ENCODE measurements at places on chromosomes 3 and 15. TPM values are rescaled to one million over a fixed set of nuclear protein-coding genes. Genes with fewer than 3 reads are reported as not detected.
A peak's percentile ranks its signal among the peaks of the same experiment; 100 is the strongest.

- no peak for DNase-seq
These were observed 39.6 kb downstream of the SEMA6D start for GRCh38 chr15:47756872-47757271.

ADAMTS17 gene
- 3.6 TPM for total RNA-seq

LTK gene
- 2.5 TPM for total RNA-seq

ZNF106 gene
- total RNA-seq, result 66.1 TPM

- no peak for DNase-seq
These were observed 1.2 kb downstream of the ZNF35 start for GRCh38 chr3:44649709-44650108.

CEMIP gene
- total RNA-seq, result 1.6 TPM

DGKG gene
- total RNA-seq, result 7.3 TPM

TMEM108 gene
- total RNA-seq, result 0.95 TPM

EAF2 gene
- 5.2 TPM for total RNA-seq

- no peak for DNase-seq
These were observed 29.0 kb downstream of the CCDC33 start for GRCh38 chr15:74265046-74265639.

DNA sequence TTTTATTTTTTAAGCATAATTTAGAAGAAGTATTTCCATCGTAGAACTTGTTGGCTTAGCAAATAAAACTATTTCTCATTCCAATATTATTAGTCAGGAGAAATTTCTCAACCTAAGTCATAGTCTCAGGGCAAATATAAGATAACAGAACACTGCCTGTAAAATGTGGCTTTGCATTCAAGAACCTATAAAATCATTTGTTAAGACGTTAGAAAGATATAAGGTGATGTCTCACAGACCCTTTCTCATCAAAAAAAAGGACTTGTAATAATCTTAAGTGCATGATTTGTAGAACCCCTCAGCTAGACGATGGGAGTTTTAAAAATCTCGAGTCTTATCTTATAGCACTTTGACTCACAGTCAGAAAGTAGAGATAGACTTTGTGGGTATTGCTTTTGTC lies 314.7 kb upstream of the CFAP20DC start:
- DNase-seq, result no peak

GRCh38 chr3:180180795-180181194 lies 144.1 kb upstream of the PEX5L start:
- no peak for DNase-seq

DNA sequence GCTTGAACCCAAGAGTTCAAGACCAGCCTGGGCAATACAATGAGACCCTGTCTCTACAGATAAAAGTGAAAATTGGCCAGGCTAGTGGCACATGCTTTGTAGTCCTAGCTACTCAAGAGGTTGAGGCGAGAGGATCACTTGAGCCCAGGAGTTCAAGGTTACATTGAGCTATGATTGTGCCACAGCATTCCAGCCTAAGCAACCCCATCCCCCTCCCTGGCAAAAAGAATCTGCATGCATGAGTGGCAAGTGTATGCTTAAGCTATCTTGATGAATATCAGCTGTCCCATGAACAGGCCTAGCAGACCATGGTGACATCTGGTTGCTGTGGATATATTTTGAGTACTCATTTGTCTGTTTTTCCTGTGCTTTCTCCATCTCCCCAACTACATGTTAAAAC lies 4.7 kb downstream of the ATRIP start:
- DNase-seq, result no peak

DNA sequence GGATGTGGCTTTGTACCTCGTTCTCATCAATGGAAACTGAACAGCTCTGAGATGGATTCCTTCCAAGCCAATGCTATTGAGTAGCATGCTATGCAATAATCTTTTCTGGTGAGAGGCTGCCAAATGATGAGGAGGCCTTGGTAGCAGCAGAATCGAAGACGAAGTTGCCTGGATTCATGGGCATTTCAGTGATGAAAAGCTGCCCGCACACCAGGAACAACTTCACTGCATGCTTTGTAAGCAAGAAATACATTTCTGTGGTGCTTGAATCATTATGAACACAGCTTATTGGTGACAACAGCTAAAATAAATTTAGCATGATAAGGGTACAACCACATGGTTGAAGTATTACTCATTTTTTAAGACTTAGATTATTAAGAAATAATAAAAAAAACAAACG lies 246.8 kb upstream of the ROBO1 start:
- DNase-seq, result no peak

GPR149 gene
- total RNA-seq, result not detected

DNA sequence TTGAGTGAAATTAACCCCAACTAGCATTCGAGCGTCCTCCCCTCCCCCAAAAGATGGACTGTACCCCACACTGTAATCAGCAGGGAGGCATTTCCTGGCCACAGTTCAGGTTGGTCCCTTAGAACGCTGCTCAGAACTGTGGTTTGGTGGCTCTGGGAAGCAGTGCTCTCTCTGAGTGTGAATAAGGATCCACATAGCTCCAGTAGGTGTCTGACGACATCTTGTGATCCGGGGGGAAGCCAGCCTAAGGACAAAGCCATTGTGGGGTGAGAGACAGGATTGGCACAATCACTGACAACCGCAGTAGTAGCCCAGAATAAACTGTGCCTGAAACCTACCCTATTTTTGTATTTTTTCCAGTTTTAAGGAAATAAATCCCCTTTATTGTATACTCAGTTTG lies 125.3 kb downstream of the IGF1R start:
- no peak for DNase-seq

- DNase-seq, result no peak
These were observed 37.8 kb downstream of the SSUH2 start for GRCh38 chr3:8606701-8607231.

HEXA gene
- 96.1 TPM for total RNA-seq

UROC1 gene
- total RNA-seq, result 0.14 TPM

EBLN2 gene
- total RNA-seq, result 3.0 TPM

- DNase-seq, result no peak
These were observed 281.7 kb downstream of the XXYLT1 start for GRCh38 chr3:194989241-194989640.

ALDH1A2 gene
- 134 TPM for total RNA-seq

SCN10A gene
- not detected for total RNA-seq

DNA sequence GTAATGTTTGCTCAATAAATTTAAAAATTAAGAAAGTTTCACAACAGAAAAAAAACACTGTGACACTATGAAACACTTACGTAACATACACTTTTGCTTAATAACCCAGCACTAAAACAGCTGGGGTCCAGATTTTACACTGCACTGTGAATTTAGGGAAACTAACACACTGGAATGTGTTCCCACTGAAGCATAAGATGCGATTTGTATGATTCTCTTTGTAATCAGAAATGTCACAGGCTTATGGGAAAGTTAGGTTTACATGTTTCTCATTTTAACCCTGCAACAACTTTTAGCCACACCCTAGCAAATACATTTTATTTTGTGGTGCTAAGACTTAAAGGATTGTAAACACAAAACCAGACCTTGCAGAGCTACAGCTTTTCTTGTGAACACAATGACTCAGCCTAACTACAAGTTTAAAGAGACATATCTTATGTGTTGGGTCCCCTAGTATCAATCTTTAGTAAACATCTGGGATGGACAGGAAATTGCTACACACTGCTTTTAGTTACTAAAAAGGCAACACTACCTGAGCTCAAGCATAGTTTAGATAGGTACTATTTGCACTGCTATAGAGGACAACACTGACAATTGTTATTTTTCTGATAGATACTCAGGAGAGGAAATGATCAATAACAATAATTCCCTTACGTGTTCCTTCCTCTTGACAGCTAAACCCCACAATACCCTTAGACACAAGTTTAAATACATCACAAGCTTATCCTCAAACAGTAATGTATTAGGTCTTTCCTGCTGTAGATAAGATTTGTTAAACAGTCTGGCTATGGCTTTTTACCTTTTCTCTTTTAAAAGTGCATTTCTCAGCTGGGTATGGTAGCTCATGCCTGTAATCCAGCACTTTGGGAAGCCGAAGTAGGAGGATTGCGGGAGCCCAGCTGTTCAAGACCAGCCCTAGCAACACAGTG lies 3.8 kb downstream of the PLD1 start:
- DNase-seq, result no peak

GRCh38 chr15:71461748-71462147 lies 346.5 kb downstream of the THSD4 start:
- DNase-seq, result no peak

GRCh38 chr3:182848906-182849305 lies 55.6 kb downstream of the ATP11B start:
- DNase-seq, result no peak

- DNase-seq, result no peak
These were observed 120.1 kb downstream of the VGLL4 start for GRCh38 chr3:11523572-11524101.

DNA sequence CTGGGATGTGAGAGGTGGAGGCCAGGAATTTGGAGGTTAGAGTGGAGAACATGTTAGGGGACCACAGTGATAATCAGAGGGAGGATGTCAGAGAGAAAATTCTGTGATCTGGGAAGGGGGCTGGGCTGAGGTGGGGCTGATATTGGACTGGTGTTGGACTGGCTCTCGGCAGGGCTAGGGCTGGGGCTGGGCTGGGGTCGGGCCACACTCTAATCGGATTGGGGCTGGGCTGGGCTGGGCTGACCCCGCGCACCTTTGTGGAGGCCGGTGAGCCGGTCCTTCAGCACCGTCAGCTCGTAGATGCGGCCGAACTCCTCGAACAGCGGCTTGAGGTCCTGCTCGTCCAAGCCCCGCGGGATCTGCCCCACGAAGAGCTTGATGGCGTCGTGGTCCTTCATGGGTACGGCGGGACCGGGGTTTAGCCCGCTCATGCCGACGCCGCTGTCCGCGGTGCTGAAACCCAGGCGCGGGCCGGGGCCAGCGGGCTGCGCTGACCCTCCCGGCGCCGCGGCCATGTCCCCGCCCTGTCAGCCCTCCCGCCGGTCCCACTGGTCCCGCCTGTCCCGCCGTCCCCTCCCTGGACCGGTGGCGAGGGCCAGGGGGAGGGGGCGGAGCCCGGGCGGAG lies 485 bp downstream of the CELF6 start:
- DNase-seq, result peak; percentile 60

GRCh38 chr15:96412045-96412905 lies 81.8 kb downstream of the NR2F2 start:
- no peak for DNase-seq

DNA sequence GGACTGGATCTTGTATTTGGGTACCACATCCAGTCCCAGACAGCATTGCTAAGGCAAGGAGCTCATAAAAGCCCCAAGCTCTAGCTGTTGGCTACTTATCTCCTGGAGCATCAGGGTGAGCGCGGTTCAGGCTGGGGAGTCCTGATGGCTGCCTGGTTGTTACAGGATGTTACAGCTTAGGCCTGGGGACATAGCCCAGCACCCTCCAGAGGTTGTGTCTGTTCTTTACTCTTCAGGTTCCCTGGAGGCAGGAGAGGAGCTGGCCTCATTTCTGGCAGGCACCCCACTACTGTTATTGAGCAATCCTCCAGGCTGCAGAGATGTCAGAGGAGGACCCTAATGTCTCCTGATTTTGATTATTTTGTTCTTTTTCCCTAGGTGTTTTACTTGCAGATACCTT lies 26.6 kb downstream of the APBA2 start:
- no peak for DNase-seq

PRR23B gene
- total RNA-seq, result not detected

All from mucosa of gallbladder (tissue), 1 donor.